ENCODE measurements at places on chromosomes 6 and 20. TPM values are rescaled to one million over a fixed set of nuclear protein-coding genes. Genes with fewer than 3 reads are reported as not detected.

- DNase-seq, result no peak
These were observed 92.9 kb upstream of the SHLD1 start for GRCh38 chr20:5657190-5657875.

DNA sequence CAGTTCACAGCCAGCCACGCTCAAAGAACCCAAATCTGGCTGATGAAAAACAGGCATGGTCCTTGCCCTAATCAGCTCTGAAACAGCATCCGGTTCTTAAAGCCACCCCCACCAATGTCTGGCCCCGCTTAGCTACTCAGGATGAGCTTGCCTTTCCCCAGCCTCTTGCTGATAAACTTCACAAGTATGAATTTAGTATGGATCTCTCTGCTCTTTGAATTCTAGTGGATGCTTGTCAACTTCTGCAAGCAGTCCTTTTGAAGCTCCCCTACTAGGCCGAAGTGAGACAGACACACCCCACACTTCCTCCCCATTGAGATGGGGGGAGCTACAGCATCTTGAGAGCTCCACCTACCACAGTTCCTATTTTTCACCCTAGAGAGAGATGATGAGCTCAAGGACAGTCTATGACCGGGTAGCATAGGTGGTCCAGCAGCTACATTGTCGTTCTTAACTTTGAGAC is 36.7 kb downstream of the EBF4 start:
- DNase-seq, result no peak

DNA sequence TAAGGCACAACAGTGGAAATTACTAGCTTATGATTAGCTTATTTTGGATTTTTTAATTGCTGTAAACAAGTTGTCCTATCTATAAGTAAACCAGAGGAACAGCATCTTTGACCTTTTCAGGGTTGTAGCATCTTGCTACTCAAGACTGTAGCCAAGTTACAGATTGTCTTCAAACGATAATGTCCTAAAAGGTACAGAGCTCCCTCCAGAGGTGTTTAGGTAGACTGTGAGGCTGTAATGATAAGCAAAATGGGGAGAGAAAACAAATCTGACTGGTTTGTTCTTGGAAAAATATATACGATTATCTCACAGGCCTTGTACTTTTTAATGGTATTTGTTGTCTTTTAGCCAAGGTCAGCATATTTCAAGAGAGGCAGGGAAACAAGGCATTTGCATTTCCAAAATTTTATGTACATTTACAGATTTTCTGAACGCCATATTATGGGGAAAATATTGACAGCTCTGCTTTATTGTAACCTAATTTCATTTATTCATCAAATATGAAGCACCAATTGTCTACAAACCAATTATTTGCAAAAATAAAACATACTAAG is 273.4 kb downstream of the MEI4 start:
- DNase-seq, result no peak

- DNase-seq, result no peak
These were observed 438.1 kb downstream of the GJA1 start for GRCh38 chr6:121873595-121873994.

DNA sequence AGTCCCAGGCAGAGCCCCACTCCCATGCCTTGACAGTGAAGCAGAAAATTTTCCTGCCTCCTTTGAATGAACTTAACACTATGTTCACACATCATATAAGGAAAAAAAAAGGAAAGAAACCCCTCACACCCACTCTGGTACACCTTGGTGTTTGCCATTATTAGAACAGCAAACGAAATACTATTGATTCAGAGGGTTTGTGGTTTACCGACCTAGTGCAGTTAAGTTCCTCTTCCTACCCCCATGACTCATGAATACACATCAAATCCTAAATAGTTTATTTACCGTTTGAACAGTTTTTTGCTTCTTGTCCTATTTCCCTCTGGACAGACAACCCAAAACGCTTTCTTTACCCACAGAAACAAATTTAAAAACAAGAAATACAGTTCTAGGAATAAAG is 237.7 kb downstream of the FOXA2 start:
- DNase-seq, result no peak

GRCh38 chr6:156715839-156716238 is 61.3 kb upstream of the ARID1B start:
- DNase-seq, result no peak

GRCh38 chr20:10449270-10449669 is 14.2 kb downstream of the SLX4IP start:
- DNase-seq, result no peak

- no peak for DNase-seq
These were observed 202.8 kb downstream of the CD83 start for GRCh38 chr6:14320332-14320731.

DNA sequence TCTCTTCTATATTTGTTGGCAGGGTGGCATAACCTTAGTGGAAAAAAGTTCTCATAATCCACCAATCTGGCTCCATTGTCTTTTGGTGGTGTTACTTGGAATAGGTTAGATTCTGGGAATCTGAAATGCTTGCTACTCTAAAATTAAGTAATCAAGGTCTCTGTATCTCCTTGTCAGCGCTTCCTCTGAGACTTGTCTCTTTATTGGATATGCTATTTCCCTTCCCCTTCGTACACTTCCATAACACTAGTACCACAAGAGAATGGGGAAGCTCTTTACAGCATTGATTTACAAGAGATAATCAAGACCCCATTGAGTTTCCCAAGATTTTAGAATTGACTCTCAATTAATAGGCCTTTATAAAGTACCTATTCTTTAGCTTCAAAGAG is 280.2 kb downstream of the ADGB start:
- DNase-seq, result no peak

DNA sequence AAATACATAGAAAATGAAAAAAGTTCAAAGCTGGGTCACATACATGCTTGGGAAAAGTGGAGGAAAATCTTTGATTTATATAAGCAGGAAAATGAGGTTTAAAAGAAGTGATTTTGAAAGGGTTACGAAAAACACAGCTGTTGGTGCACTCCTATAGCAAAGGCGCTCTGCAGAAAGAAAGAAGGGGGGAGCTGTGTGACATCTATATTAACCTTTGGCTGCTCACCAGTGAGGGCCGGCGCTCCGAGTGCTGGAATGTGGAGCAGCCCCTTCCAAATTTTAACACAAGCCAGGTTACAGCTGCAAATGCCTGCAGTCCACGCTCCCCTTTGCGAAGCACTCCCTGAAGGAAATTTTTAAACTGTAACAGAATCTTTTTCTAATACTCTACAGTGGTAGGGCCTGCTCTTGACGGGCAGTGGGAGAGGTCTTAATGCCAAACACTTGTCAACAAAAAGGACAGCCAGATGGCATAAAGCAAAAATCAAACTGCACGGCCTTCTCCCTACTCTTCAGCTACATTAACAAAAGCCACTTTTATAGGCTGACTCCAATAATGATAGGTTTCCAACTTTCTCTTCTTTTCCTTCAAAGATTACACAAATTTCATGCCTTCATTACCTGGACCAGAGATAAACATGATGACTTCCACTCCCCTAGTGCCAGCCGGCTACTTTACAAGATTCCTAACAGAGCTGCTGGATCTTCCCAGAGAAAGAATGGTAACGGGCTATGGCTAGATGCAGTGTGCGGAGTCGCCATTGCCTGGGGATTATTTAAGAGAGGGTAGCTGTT is 4.8 kb downstream of the BMP7 start:
- DNase-seq, result no peak

- DNase-seq, result no peak
These were observed 13.8 kb upstream of the TIAM2 start for GRCh38 chr6:154981079-154981870.

GRCh38 chr6:81298751-81299150 is 453.7 kb downstream of the TENT5A start:
- DNase-seq, result no peak

GRCh38 chr6:99521633-99522151 is 6.5 kb upstream of the USP45 start:
- no peak for DNase-seq

DNA sequence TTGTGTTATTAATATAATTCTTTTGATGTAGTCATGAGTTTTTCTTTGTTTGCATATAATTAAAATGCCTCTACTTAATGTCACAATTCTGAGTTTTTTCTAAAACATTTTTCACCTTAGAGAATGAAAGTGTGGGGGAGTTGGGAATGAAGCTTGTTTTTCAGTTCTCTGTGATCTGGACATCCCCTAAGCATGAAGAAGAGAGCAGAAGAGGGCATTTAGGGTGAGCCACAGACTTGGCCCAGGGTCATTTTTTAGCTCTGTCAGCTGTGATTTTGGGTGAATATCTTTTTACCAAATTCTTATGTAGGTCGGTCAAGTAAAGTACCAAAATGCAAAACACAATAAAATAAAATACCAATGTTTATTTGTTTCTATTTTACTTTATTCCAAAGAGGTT is 3.9 kb downstream of the OTOR start:
- DNase-seq, result no peak

- DNase-seq, result no peak
These were observed 45.5 kb upstream of the UST start for GRCh38 chr6:148701375-148701774.

- no peak for DNase-seq
These were observed 577 bp downstream of the LSM14B start for GRCh38 chr20:62122654-62123449.

DNA sequence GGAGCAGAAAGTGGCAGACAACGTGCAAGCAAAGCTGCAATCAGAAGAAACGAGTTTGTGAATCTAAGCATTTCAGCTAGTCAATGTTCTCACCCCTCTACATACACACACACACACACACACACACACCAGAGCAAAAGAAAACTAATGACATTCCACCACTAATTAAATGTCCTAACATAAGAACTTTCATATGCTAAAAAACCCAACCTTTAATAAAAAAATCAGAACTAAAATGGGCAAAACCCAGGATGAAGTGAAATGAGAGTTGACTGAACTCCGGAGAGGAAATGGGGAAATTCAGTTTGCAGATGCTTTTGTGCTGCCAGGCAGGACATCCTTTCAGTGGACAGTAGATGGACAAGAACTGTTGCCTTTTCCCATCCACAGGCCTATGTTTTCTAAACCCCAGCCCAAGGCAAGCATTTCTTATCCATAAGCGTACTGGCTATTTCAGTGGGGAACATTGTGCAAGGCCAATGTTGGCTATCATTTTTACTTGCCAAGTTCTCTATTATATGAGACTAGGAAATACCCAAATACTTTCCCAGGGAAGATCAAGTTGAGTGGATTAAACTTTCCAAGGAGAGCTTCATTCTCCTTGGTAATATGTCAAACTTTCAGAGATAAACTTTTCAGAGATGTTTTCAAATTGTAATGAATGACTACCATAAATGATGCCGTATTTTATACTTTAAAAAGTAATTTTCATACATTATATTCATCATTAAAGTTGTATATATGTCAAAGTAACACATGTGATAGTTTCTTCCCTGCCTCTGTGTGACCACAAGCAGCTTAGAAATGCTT is 27.3 kb downstream of the RIN2 start:
- DNase-seq, result no peak

- DNase-seq, result no peak
These were observed 848 bp downstream of the DACT2 start for GRCh38 chr6:168318579-168319278.

GRCh38 chr6:33124525-33124901 is 48.7 kb downstream of the HLA-DPB1 start:
- no peak for DNase-seq

GRCh38 chr6:140256248-140256647 is 881.8 kb upstream of the CITED2 start:
- no peak for DNase-seq

Gene GPX5
- total RNA-seq, result not detected

Gene B3GAT2
- 1.7 TPM for total RNA-seq

Gene MAFB
- 104 TPM for total RNA-seq

Gene HS3ST5
- 3.6 TPM for total RNA-seq

Gene RNF144B
- 10.8 TPM for total RNA-seq

Gene HINT3
- total RNA-seq, result 14.8 TPM

Gene RHAG
- total RNA-seq, result not detected

Gene PROKR2
- total RNA-seq, result 5.9 TPM
